ENCODE measurements at places on chromosomes 5 and 9. TPM values are rescaled to one million over a fixed set of nuclear protein-coding genes. Genes with fewer than 3 reads are reported as not detected.

The UGCG gene
- total RNA-seq, result 12.8 TPM

The IL3 gene
- not detected for total RNA-seq

The DPYSL3 gene
- total RNA-seq, result 5.2 TPM

The GM2A gene
- 7.8 TPM for total RNA-seq

The SEMA6A gene
- 14.4 TPM for total RNA-seq

The EXOSC2 gene
- 12.6 TPM for total RNA-seq

The WNT8A gene
- not detected for total RNA-seq

The RAD17 gene
- 10.2 TPM for total RNA-seq

The TRIM14 gene
- total RNA-seq, result 1.7 TPM

The TAF11L10 gene
- total RNA-seq, result not detected

The SOHLH1 gene
- total RNA-seq, result not detected

The SGCD gene
- total RNA-seq, result 1.9 TPM

The CATSPER3 gene
- 0.57 TPM for total RNA-seq

The SMIM33 gene
- not detected for total RNA-seq
